ENCODE measurements at places on chromosomes 16 and 17. TPM values are rescaled to one million over a fixed set of nuclear protein-coding genes. Genes with fewer than 3 reads are reported as not detected.

Gene SYCE1L
- total RNA-seq = 92.4 TPM

GRCh38 chr17:73156887-73157520 lies 7.8 kb upstream of the SSTR2 start:
- DNase-seq = no peak

Gene ZNF652
- 31.3 TPM for total RNA-seq

- DNase-seq = peak; percentile 77
These were observed 670 bp downstream of the TNFSF12 start for GRCh38 chr17:7549401-7550055.

- DNase-seq = no peak
These were observed 56.9 kb downstream of the RMI2 start for GRCh38 chr16:11402051-11402744.
